SK-N-MC (cell line): ENCODE measurements at places on chromosomes 12 and 14.
A peak's percentile ranks its signal among the peaks of the same experiment; 100 is the strongest.

DNA sequence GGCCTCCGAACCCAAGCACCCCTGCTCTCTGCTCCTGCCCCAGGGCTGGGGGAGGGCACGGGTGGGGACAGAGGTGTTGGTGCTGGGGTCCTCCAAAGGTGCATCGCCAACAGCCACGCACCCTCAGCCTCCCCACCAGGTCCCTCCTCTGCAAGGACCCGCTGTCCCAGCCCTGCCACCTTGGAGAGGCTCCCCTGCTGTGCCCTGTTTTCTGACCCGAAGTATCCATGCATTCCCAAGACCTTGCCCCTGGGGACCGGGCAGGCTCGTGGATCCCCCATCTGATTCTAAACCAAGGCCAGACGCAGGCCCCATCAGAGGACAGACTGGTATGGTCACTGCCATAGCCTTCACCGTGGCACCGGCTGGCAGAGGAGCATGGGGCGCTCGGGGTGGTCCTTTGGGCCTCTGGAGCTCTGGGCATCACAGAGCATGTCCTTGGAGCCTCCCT, 22.7 kb upstream of the BEGAIN start:
- DNase-seq: no peak

- no peak for DNase-seq
Measured at GRCh38 chr14:87688524-87688923, 304.5 kb downstream of the GALC start.

DNA sequence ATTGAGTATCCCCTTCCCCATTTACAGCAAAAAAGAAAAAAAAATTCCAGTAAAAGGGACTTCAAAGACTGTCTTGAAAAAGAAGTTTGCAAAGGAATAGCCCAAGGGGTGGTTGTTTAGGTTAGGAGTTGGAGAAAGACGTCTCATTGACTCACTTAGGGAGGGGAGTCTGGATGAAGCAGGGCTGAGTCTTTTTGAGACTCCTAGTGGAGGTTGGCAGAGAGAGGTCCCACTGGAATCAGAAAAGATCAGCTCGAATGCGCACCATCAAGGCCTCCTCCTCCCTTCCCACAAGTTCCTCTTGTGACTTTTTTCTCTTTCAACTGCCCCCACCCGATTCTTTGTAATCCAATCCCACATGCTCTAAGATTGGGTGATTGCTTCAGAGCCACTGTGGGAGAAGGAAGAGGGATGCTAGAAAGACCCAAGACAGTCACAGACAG, 1.9 kb downstream of the ARHGEF40 start:
- DNase-seq: no peak

DNA sequence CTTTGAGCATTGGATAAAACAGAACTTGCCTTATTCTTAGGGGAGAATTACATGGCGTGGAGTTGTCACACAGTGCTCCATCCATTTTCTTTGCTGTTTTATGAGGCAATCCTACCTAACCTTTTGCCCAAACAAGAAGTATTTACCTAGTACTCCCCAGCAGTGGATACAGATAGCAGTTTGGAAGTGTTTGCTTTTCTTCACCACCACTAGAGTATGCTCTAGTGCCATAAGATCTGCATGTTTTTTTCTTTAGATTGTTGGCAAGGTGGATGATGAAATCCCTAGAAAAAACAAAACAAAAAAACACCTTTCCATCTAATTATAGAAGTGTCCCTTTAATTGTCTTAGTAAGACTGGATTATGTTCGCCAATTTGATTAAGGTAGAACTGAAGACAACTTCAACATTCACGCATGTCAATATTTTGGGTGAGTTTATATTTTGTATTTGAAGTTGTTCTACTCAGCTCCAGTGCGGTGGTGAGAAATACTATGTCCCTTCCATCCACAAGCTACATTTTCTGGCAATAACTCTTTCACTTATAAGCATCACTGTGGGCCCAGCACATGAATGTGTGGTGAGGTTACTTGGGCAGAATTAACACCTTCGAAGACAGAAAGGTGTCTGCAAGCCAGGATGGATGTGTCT, 23.6 kb upstream of the TMEM260 start:
- peak; percentile 67 for DNase-seq

DNA sequence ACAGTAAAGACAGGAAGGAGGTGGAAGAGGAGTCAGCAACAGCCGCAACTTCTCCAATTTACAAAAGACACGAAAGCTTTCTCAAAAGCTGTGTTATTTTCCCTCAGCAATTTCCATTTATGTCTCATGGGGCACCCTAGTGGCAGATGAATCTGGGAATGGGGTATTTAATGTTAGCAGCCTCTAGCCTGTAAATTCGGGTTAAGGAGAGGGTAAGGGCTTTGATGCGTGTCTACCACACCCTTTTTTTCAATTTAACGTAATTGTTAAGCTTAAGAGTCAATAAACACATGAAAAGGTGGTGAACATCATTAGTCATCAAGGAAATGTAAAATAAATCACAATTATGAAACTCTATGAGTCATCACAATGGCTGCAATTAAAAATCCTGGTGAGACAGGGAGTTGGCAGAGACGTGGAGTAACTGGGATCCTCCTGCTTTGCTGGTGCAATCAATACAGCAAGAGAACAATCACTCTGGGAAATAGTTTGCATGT, 986.4 kb downstream of the AACS start:
- peak; percentile 77 for DNase-seq

DNA sequence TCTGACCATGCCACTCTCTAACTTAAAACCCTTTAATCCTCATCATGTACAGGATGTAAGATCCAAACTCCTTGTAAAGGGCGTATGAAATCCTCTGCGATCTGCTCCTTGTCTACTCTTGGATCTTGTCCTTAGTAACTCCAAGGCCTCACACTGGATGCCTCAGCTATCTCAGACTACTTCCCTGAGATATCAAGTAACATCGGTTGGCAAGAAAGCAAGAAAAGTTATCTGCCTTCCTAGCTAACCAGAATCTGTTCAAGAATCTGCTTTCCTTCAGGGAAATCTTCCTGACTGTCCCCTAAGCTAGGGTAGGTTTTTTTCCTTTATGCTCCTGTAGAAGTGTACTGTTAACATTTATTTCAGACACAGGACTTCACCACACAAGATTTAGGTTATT, 82.6 kb downstream of the TAOK3 start:
- no peak for DNase-seq

DNA sequence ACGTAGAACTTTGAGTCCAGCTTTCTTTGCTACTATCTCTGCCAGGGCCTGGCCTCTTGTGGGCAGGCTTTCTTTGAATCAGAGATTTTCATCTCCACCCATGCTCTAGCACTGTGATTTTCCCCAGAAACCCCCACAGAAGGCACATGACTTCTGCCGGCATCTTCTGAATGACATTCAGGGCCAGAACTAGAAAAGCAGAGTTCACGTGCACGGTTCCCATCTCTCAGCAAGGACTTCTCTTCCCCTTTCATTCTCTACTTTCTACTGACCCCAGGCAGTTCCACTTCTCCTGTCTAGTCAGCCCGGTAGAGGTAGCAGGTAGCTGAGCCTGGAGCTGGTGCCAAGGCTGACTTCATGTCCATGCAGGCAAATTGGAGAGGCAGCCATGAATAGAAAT, 26.9 kb downstream of the BATF start:
- no peak for DNase-seq

DNA sequence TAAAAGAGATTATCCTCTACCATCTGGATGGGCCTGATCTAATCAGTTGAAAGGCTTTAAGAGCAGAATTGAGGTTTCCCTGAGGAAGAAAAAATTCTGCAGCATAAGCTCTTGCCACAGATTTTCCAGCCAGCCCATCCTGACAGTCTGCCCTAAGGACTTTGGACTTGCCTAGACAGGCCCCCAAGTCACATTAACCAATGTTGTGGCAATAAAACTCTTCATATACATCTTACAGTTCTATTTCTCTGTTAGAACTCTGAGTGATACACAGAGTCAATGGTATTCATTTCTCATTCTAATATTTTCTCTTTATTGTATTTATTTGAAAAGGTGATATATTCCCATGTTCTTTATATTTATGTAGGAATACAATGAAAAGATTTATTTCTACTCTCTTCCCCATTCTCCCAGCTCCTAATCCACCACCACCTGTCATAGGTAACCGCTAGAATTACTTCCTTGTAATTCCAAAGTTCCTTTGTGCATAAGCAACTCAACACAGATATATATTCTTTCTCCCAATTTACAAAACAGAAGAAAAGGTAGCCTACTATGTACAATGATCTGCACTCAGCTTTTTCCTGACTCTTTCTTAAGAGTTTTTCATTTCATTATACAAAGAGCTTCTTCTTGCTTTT, 182.1 kb downstream of the CAPZA3 start:
- DNase-seq: no peak

- DNase-seq: no peak
Measured at GRCh38 chr12:88163371-88163770, 21.3 kb downstream of the TMTC3 start.

DNA sequence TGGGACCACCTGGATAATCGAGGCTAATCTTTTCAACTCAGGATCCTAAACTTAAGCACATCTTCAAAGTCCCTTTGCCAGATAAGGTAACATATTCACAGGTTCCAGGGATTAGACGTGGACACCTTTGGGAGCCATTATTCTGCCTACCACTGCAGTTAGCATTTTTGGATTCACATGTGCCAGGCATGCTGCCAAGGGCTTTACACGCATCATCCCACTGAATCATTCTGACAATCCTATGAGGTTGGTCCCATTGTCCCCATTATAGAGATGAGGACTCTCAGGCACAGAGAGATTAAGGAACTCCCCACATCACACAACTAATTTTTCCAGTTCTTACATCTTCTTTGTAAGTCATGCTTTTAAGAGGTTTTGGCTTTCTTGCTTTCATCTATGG, 34.5 kb downstream of the RTN1 start:
- DNase-seq: no peak

DNA sequence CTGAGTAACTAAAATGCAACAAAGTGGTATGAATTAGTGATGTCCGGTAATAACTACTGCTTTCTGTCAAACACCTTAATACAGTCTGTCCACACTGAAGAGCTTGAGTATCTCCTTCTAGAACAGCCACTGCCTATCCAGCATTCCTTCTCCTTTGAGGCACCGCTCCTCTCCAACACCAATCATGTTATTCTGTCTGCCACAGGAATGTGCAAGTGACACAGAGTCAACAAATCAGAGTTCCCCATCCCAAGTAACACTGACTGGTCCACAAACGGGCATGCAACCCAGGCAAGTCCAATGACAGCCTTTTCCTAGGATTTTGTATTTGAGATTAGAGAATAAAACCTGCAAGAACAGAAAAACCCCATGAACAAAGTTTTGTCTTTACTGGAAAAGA, 3.8 kb downstream of the GXYLT1 start:
- no peak for DNase-seq

DNA sequence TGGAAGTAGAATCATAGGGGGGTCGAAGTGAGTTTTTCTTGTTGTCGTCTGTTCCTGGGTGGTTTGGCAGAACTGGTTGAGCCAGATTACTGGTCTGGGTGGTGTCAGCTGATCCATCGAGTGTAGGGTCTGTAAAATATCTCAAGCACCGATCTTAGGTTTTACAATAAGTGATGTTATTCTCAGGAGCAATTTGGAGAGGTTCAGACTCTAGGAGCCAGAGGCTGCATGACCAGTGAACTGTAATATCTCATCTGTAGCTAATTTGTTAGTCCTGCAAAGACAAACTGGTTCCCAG, 9.7 kb upstream of the SERPINA1 start:
- no peak for DNase-seq

DNA sequence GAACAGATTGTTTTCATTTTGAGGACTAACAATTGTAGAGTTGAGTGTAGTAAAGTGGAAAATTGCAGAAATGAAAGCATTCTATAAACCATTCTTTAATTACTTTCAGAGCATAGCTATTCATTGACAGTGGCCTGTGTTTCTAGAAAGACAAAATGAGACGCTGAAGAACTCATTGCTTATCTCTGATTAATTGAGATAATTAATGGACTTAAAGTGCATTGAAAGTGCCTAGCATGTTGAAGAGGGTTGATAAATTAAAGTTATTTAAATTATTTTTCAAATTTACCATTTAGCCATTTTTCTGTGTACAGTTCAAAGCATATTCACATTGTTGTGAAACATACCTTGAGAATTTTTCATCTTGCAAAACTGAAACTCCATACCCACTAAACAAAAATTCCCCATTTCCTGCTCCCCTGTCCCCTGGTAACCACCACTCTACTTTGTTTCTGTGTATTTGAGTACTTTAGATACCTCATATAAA, 57.4 kb downstream of the DAAM1 start:
- no peak for DNase-seq

GRCh38 chr14:72692696-72693095, 201.2 kb downstream of the DPF3 start:
- no peak for DNase-seq

DNA sequence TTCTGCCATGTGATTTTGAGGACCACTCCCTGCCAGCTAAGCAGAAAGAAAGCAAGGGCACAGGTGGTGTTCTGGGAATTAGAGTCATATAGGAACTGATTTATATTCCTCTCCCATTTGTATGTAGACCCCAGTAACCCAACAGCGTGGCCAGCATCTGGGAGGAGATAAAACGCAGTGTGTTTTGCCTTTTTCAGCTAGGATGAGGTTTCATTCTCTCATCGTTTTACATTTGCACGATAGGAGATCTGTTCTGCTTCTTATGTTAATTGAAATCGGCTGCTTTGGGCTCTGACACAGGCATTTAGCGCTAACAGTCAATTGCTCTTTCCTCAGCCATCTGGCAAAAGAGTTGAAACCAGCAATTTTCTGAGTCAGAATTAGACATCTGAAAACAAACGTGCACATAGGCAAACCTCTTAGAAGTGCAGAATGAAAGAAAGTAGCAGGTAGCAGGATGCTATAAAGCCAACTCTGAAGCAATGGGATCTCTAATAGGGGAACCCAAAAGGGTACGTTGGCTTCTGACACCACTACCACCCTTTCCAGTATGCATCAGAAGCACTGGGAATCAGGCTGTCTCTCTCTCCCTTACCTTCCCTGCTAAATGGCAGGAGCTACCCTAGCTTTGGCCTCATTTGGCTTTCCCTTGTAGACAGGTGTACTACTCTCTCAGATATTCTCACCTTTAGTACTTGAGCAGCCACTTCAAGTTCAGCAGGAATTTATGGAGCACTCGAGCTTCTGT, 219.1 kb downstream of the PHLDA1 start:
- no peak for DNase-seq

- no peak for DNase-seq
Measured at GRCh38 chr12:112447106-112447505, 28.4 kb downstream of the PTPN11 start.

DNA sequence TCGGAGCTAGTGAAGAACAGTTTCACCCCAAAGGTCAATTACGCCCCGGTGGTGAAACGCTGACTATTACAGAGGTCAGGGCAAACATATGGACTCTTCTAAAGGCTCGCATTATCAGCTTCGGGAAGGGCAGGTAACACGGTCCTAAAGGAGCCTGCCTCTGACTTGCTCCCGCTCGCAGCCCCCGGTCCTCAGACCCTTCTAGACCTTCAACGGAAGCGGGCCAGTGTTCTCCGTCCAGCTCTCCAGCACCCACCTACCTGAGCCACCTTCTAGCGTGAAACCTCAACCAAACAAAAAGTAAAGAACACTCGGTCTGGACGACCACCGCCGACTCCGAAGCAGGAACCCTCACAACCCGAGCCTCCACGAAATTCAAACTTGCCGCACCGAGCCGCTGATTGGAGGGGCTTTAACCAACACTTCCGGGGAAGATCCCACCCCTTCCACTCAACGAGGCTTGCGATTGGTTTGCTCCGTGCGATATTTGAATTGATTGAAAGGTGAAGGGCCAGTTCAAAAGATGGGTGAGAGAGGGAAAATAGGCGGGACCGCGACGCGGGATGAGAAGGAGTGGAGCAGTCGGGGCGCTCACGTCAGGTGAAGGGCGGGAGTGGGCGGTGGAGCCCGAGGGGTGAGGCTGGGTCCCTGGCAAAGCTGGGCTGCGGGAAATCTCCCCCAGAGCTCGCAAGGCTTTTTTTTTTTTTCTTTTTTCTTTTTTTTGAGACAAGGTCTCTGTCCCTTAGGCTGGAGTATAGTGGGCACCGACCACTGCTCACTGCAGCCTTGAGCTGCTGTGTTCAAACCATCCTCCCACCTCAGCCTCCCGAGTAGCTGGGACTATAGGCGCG, at the start of gene DLGAP5:
DLGAP5 (minus strand) TSS at position 383 of the 851 bp plus-strand sequence. CDS start 2,406 bp downstream, outside the sequence.
- DNase-seq: peak; percentile 95
